ENCODE measurements at places on chromosomes 7 and 10.

DNA sequence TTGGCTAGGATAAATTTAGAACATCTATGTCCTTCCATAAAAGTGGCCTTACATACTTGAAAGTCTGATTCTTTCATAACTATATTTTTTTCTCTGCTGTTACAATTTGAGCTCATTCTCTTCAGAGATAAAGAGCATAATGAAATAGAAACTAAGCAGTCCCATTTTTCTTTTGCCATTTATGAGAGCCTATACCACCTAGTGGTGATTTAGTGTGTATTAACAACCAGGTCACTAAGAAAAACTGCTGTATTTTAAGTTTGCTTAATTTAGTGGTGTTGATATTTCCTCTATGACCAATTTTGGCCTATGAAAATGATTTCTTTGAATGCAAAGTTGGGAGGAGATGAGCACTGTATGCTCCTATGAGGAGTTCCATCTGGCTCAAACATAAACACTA, 88.7 kb upstream of the ZWINT start:
- DNase-seq: no peak

DNA sequence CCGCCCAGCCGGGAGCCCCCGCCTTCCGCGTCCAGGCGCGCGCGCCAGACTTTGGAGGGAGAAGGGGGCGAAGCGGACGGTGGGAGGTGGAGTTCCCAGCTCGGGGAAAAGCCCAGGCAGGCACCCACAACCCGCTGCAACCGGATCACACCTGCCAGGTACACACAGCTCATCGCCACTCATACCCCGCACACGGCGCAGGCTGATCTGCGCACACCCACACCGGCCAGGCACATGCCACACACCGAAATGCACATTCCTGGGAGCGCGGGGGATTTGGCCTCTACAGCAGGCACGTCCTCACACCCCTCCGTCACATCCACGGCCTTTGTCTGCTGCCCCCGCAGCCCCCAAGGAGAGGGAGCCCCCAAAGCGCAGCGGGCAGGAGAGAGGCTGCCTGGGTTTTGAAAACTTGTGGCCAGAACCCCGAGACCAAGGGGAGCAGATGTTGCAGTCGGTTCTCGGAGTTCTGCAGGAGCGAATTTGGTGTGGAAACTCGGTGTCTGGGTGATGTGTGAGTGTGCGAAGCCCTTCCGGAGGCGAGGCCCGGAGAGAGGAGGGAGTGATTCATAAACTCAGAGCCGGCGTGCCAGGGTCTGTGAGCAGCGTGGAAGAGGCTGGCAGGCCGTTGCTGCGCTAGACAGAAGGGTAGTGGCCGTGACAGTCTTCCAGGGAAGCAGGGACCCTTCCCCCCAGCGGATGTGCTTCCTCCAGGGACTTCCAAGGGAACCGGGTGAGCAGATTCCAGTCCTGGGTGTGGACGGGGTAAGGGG, 734 bp downstream of the CHST3 start:
- DNase-seq: peak; percentile 85

GRCh38 chr7:158977981-158978380, 121.6 kb downstream of the DYNC2I1 start:
- no peak for DNase-seq

DNA sequence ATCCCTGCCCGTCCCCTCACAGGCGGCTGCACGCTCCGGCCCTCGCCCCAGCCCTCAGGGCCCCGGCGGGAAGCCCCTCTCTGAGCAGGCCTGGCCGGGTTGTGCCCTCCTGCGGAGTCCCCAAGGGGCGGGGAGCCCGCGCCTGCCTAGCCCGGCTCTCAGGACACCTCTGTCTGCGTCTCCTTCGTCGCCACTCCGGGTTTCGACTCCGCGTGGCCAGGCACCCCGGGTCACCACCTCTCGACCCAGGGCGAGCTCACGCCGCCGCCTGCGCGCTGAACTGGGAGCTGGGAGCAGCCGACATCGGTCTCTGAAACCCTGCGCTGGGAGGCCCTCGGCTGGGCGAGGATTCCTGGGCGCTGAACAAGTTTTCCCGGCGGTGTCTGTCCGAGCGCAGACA, 6.2 kb upstream of the OGDHL start:
- no peak for DNase-seq
